RWPE2 (cell line): ENCODE measurements at places on chromosomes 16 and 17.

DNA sequence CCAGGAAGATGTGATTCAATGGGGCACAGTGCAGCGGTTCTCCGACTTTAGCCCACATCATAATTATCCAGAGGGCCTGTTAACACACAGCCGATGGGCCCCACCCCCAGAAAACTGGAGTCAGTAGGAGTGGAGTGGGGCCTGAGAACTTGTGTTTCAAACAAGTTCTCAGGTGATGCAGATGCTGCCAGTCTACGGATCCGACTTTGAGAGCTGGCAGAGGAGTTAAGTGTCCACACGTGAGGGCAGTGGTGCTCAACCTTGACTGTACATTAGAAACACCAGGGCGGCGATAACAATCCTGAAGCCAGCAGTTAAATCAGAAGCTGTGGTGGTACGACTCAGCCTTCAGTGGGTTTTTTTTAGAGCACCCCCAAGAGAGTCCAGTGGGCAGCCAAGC is 75.0 kb downstream of the GPRC5B start:
- no peak for DNase-seq

- DNase-seq: peak; percentile 74
Observed at GRCh38 chr16:25109643-25110042, 1.9 kb upstream of the LCMT1 start.

DNA sequence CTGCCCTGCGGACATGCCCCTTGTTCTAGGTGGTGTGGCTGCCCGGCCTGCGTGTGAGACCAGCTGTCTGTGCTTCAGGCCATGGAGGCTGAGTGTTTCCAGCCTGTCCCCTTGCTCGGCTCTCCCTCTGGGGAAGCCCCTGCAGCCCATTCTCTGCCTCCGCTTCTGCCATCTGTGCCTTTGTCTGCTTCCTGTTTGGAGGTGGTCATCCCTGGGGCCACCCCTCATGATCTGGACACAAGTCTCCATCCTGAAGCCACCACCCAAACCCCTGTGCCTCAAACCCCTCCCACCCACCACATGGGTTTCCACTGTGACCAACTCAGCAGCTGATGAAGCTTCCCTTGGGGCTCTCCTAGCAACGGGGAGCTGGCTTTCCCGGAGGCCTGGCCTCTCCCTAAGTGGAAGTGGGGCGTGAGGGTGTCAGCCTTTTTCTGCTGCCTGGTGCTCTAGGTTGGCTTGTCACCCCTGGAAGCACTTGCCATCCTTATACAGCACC is 184.9 kb downstream of the SEC14L1 start:
- DNase-seq: peak; percentile 58

GRCh38 chr16:66289051-66289680 is 77.3 kb upstream of the CDH5 start:
- peak; percentile 47 for DNase-seq
